NCI-H146 (cell line): ENCODE measurements at places on chromosomes 2 and 18.
A peak's percentile ranks its signal among the peaks of the same experiment; 100 is the strongest.

- DNase-seq, result no peak
Measured at GRCh38 chr18:35134190-35134730, 93.0 kb downstream of the MAPRE2 start.

- peak; percentile 56 for DNase-seq
Measured at GRCh38 chr18:22102953-22103646, 66.3 kb upstream of the GATA6 start.

DNA sequence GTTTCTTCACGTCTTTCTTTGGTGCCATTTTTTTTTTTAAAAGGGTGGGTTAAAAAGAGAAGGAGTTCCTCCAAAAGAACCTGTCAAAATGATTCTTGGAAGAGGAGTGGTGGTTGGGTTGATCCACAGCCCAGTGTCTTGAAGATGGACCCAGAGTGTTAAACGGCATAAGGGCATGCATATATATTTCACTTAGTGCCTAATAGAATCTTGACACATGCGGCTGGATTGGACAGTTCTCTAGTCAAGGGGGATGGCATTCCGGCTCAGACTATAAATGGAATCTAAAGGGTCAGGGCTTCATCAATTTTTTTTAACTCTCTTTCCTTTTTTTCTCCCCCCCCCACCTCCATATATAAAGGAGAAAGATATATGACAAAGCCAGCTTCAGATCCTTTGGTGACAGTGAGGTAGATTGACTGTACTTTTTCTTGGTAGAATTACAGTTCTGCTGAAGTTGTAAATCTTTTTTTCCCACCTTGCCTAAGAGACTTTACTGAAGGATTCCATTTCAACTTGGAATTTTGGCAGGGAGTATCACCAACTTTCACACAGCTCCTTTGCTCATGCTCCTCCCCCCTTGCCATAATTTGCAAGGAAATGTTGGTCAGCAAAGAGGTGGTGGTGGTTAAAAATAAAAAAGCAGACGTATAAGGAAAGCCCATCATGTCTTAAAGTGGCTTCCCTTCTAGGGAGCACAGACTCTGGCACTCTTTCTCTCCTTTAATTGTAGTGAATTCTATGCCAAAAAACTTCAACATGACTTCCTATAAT is at the start of gene MYL1:
Gene MYL1 (minus strand): TSS at position 160 of the 774 bp plus-strand sequence. CDS start 132 bp downstream, at position 28.
- no peak for DNase-seq

GRCh38 chr18:74286106-74286855 is 5.5 kb downstream of the CYB5A start:
- no peak for DNase-seq

GRCh38 chr18:37667836-37668235 is 102.2 kb upstream of the CELF4 start:
- DNase-seq, result no peak

GRCh38 chr2:190674966-190675650 is 26.2 kb downstream of the NAB1 start:
- DNase-seq, result no peak

DNA sequence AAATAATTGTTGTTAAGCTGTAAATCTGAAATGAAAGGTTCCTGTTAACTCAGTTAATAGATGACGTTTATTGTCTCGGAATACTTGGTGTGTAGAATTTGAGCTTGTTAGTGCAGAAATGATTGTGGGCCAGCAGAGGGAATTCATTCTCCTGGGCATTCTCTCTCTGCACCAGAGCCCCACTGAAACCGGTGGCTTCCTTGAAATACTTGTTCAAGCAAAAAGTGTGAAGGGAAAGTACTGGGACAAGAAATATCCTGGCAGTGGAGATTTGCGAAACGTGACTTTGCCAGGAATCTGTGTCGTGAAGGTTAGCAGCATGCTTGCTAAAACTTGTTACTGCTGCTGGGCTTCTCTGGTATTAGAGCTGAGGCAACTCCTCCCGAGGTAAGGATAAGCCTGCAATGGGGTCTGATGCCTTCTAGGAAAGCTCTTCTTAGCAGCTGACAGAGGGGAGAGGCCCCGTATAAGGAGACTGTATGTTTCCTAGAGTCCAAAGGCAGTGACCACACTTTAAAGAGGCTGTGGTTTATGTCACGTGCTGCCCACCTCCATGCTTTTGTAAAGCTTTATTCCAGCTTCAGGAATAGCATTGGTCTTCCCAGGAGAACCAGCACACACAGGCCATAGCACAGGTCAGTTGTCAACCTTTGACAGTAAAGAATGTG is 2.0 kb downstream of the ITGA6 start:
- DNase-seq, result no peak

DNA sequence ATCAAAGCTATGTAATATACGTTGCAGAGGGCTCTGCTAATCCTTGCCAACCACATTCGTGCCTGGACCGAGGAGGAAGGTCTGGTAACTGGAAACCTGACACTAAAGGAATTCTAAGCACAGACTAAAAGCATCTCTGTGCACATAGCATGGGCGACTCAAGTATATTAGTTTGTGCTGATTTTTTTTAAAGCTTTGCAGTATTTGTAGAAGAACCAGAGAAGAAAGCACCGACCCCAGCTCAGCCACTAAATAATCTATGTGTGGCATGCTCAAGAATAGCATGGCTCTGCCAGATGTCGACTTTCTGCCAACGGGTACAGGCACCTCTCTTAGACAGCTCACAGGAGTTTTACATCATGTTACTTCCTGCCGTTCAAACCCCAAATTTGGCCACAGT is 73.2 kb upstream of the NRP2 start:
- DNase-seq, result no peak

GRCh38 chr2:24576617-24577016 is 85.6 kb downstream of the NCOA1 start:
- DNase-seq, result no peak

GRCh38 chr18:24262087-24262486 is 123.2 kb downstream of the CABYR start:
- DNase-seq, result no peak

- DNase-seq, result no peak
Measured at GRCh38 chr2:231223001-231223375, 24.6 kb downstream of the ARMC9 start.

GRCh38 chr18:37669991-37670534 is 104.5 kb upstream of the CELF4 start:
- DNase-seq, result peak; percentile 39

- DNase-seq, result peak; percentile 6
Measured at GRCh38 chr2:163191372-163191771, 352.8 kb upstream of the KCNH7 start.

- no peak for DNase-seq
Measured at GRCh38 chr2:144372410-144373080, 147.4 kb downstream of the ZEB2 start.

DNA sequence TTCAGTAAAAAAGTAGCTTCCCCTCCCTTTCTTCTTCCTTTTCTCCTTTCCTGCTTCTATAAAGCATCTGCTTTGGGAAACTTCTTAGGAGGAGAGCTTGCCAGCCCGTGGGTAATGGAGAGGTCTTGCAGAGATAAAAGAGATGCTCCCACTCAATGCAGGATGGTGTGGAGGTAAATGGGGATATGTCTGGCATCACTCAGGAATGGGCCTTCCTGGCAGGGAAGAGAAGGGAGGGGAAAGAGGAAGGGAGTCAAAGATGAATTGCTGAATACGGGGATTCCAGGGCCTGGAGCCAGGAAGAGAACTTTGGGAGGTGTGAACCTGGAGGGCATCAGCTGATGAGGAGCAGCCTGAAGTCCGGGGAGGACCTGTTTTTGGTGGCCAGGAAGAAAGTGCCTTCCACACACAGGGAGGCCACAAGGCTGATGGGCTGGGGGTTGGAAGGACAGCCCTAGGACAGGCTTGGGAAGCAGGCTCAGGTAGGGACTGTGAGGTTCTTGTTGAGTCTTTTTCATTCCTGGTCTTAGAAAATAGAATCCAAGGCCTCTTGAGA is 25.2 kb downstream of the IL1B start:
- DNase-seq, result no peak

DNA sequence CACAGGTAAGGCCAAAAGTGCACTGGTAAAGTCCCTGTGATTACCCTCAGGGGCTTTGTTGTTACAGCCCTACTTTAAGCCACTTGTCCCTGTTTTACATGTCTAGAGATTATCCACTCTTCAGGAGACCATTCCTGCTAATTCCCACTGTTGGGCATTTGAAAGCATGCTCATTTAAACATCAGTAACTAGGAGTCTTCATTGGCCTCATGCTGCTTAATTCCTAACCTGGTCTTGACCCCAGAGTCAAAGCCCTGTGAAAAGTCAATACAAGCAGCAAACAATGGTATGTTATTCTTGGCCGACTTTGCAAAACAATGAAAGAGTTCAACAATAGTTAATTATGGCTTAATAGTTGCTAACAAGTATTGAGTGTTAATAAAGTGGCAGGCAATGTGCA is 23.2 kb downstream of the AFF3 start:
- DNase-seq, result peak; percentile 72

GRCh38 chr2:218284106-218284811 is 8.0 kb downstream of the TMBIM1 start:
- DNase-seq, result no peak

GRCh38 chr2:231922311-231923009 is 3.7 kb downstream of the NPPC start:
- DNase-seq, result no peak

DNA sequence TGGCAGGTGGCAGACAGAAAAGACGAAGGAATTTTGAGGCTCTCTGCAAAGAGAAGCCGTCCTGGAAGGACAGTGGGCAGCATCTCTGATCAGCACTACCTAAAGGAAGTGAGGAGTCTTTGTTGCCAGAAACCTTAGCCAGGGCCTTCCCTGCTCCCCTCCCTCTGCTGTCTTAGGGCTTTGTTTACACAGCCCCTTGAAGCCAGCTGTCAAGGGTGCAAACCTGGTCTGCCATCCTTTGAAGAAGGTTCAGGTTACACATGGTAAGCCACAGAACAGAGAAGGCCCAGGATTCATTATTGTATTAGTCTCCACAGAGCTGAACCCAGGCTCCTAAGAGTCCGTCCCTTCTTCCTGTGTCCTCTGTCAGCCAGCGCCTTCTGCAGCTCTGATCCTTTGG is 356.7 kb downstream of the TGIF1 start:
- DNase-seq, result no peak

- DNase-seq, result peak; percentile 93
Measured at GRCh38 chr18:5296706-5297320, 1.3 kb upstream of the ZBTB14 start.

DNA sequence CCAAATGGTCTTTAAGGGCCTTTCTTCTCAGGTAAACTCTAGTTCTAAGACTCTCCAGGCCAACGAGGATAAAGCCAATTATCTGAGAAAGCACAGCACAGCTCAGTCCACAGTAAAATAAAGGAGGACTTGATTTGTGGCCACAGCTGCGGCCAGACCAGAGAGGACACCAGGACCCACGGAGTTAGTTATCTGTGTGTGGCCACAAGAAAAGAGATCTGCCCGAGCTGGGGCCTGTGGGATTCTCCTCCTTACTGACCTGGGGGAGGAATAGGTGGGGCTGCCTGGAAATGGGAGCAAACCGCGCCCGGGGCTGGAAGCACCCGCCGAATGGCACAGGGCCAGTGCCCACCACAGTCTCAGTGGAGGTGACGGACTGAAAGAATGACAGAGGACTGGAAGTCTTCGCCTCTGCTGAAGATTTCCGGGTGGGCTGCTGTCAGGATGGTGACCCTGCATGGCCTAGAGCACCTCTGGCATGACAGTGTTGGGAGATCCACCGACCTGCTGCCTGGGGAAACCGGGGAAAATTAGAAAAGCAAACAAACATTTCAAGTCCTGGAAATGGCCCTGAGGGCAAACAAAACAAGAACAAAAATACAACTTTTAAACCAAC is 13.3 kb downstream of the PROC start:
- no peak for DNase-seq

- no peak for DNase-seq
Measured at GRCh38 chr18:78639006-78639950, 340.3 kb upstream of the SALL3 start.

DNA sequence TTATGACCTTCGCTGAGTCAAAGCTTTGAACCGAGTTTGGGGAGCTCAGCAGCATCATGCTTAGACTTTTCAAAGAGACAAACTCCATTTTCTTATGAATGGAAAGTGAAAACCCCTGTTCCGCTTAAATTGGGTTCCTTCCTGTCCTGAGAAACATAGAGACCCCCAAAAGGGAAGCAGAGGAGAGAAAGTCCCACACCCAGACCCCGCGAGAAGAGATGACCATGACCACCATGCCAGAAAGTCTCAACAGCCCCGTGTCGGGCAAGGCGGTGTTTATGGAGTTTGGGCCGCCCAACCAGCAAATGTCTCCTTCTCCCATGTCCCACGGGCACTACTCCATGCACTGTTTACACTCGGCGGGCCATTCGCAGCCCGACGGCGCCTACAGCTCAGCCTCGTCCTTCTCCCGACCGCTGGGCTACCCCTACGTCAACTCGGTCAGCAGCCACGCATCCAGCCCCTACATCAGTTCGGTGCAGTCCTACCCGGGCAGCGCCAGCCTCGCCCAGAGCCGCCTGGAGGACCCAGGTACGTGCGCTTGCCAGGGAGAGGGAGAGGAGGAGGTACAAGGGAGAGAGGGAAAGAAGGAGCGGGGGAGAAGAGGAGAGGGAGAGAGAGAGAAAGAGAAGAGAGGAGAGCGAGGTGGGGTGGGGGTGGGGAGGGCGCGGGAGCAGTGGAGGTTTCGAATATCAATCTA is at the start of gene DLX1:
Gene DLX1 (plus strand): TSS at position 48 of the 700 bp plus-strand sequence. CDS start 171 bp downstream, at position 219.
- peak; percentile 75 for DNase-seq

DNA sequence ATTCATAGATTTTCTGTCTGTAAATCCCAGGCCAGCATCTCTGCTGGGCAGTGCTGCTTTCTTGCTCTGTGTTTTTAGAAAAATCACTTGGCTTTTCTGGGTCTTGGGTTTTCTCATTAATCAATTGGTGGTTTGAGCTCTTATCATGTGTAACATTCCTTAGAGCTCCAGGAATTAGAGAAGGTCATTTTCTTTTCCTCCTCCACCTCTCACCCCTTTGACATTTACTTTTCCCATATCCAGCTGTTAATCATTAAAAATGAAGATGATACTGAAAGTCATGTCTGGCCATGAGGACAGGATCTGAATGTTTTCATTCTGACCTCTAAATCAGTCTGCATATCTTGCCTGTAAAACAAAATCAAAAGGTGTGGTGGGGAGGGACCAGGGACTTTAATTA is 111.0 kb downstream of the LRRTM1 start:
- DNase-seq, result no peak

DNA sequence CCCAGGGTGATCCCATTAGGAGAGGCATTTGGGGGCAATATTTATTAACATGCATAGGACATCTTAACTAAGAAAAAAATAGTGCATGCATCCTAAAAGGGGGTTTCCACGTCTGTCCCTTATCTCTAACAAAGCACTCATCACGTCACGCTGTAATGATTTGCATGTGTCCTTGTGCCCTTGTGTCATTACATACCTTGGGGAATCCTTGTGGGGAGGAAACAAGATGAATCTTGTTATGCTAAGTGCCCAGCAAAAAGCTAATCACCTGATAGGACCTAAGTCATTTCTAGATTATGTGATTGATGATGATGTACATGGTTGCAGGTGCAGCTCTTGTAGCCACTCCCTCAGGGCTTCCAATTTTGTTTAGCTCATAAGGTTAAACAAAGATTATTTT is 250.9 kb downstream of the FBXO15 start:
- DNase-seq, result no peak

- DNase-seq, result peak; percentile 19
Measured at GRCh38 chr2:68263632-68264031, 11.3 kb upstream of the PPP3R1 start.

DNA sequence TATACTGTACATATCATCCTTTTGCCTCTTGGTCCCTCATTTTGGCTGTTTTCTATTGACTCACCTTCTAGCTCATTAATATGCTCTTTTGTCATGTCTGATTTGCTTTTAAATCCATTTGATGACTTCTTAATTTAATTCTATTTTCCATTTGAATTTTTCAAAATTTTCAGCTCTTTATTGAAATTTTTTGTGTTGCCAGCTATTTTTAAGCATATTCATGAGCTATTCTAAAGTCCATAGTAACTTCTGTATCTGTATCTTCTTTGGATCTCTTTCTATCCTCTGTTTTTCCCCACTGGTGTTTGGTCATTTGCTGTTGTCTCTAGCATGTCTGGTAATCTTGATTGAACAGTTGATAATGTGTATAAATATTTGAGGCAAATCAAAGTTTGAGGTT is 227.8 kb downstream of the NDUFA10 start:
- DNase-seq, result no peak
